ENCODE measurements at places on chromosomes 3 and 15.

- no peak for DNase-seq
These were observed 12.2 kb upstream of the CCDC54 start for GRCh38 chr3:107365051-107365450.

DNA sequence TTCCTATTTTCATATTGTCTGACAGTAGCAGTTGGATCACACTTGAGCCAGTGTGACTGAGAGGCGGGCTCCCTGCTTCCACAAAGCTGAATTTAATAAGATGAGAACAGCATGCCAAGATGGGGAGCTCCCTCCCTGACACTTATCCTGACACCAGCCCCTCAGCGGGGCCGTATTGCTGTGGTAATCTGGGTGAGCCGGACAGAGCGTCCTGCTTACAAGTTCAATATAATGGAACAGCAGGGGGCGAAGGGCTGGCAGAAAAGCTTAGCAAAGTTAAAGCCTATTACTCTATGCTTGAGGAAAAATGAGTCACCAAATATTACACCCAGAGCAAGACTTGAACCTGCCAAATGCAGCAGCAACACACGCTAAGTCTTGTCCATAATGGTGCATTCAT lies 163.8 kb upstream of the CMC1 start:
- no peak for DNase-seq

DNA sequence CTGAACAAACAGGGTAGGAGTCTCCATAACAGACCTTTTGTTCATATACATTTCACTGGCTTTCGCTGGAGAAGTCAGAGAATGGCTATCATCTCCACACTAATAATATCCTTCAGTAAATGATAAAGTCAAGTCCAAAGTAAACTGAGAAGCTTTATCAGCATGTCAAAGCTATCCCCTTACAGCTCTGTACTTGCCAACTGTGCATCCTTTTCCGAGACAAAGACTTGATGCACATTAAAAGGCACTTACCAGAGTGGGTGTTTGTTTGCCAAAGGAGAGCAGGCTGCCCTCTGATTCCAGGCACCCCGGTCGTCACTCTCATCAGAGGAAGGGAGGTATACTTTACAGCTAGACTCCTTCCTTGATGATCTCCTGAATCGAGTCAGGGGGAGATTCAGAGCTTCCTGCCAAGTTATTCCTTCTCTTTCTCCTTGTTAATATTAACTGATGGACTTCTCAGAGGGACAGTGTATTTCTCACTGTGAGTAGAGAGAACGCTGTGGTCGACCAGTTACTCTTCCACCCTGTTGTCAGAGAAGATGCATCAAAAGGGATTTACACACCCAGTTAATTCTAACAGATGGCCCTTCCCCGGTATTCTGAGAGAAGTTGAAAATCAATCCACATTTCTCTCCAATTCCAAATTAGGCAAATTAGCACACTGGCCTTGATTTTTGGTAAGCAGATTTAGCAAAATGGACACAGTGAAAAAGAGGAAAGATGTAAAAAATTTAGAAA lies 504.7 kb upstream of the NR2F2 start:
- DNase-seq, result no peak

DNA sequence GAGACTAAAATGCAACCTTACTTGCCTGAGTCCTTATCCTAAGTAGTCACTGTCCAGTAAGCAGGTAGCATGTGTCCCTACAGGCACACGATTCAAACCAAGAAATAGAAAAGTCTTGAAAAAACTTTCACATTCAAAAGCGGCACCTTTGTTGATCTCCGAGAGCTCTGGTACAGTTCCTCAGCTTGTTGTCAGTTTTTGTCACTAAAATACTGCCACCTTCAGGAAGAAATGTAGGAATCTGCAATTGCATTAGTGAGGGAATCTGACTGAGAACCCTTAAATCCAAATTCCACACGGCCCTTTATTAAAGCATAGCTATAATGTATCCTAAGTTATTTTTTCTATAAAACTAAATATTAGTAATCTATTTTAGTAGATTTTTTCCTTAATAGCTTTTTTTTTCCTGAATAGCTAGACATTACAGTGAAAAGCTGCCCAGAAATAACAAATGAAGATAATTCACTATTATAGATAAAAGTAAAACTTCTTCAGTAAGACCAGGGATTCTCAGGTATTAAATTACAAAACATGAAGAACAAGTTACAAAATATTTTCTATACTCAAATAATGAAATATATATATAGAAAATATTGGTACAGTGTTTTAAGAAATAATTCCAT lies 44.0 kb downstream of the CCDC54 start:
- no peak for DNase-seq

DNA sequence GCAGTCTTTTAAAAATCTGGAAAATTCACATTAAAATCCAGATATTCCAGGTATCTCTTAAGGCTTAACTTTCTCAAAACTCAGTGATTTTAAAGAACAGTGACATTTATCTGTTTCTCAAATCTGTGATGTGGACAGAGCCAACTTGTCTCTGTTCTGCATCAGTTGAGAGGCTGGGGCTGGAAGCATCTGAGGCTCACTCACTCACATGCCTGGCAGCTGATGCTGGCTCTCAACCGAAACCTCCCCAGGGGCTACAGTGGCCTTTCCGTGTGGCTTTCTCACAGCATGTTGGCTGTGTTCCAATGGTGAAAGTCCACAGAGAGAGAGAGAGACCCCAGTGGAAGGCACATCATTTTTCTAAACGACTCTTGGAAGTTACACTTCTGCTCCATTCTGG lies 53.5 kb downstream of the CEMIP start:
- DNase-seq, result no peak

- no peak for DNase-seq
These were observed 78.7 kb downstream of the MITF start for GRCh38 chr3:69817988-69818387.

- no peak for DNase-seq
These were observed 613.3 kb upstream of the GOLIM4 start for GRCh38 chr3:168709073-168709472.
